ENCODE measurements at places on chromosomes 5 and 9.

DNA sequence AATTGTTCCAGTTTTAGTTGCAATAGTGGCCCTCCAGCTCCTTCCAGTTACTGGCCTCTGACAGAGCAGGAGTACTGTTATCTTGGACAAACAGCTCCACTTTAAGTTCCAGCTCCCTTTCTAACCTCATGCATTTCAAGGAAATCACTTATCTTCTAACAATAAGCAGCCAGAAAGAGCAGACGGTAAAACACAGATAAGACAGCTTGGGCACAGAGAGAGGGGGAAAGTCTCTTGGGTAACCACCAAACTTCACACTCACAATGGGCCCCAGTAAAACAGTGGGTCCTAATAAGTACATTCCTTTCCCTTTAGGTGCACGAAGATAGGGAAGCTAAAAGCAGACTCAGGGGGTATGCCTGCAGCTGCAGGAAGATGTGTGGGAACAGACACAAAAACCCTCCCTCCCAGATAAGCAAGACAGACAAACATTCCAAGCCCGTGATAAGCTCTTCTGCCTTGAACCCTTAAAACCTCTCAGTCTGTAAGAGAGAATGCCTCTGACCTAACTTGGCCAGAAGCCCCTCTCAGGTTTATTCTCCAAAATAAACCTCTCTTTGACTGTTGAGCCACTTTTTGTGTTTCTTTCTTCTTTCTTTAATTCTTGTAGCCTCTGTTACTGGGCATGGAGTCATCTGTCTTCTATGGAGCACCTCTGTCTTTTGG is 30.8 kb downstream of the OR1J1 start:
- no peak for DNase-seq

DNA sequence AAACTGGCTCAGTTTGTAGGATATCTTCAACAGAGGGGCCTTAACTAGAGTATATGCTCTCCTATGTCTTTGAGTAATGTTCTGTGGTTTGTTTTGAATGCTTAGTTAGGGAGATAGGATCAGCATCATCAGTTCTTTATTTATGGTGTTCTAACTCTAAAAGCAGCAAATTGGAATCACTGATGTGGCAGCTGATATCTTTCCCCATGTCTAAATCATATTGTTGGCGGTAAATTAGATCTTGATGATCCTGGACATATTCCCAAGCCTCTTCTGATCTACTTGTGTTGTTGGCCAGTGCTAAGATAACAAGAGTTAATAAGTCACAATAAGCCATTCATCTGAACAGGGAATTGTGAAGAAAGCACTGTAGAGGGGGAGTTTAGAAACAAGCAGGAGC is 332.4 kb upstream of the DAB2 start:
- no peak for DNase-seq

DNA sequence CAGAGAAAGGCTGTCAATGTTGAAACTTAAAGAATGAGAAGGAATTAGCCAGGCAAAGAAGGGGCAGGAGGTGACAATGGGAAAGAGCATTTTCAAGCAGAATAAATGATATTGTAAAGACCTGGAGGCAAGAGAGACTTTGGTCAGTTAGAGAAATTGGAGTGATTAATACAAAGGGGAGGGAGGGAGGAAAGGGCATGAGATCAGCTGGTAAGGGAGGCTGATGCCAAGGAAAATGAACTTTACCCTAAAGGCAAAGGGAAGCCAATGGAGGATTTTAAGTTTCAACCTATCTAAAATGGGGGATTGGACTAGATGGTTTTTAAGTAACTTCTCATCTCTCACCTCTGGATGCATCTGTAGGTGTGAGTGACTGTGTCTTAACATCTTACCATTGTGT is 23.3 kb downstream of the C5 start:
- no peak for DNase-seq

DNA sequence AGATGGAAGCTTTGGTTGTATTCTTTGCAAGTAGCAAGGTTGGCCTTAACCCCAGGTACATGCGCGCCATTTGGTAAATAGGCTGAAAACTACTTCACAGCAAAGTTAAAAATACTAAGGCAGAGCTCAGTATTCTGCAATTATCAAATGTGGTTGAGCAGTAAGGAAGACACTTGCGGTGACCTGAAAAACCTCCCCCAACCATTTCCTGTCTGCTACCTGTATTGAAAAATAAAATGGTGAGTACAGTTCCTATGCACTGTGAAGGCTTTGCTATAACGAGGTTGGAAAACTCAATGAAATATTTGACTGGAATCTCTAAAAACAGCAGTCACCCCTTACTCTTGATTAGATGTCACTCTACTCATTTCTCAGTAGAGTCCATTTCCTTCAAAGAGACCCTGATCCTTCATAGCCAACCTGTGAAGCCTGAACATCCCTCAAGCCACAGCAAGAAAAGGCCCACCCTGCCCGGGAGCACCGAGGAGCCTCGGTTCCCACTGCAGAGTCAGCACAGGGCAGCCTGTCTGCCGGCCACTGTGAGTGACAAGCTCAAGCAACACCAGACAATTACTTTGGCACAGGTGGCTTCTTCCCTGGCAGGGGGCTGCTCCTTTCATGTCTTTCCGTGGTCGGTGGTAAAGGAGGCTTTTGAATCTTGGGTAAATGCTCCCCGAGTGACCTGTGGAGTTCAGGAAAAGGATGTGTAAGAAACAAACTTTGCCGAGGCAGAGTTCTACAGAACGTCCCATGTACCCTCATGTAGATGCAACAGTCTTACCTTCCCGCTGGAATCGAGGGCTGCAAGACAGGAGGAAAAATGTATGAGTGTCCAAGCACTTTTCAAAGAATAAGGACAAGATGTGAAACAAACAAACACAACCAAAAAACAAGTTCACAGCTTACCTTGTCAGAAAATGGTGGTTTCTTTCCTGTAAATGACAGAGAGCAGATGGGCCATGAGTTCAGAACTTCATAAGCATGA is 29.6 kb downstream of the C5orf58 start:
- peak; percentile 78 for DNase-seq

DNA sequence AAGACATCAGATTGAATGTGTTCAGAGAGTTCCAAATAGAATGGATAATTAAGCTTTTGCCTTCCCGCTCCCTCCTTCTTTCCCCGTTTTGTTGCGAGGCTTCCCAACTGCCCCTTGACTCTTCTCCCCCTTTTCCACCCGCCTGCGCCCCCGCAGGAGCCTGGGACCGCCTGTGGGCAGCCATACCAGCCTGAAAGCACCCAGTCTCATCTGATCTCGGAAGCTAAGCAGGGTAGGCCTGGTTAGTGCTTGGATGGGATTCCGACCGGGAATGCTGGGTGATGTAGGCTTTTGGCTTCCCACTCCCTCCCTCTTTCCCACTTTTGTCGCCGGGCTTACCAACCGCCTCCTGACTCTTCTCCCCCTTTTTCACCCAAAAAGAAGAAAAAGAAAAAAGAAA is 6.8 kb upstream of the HSD17B4 start:
- DNase-seq, result no peak

- no peak for DNase-seq
Measured at GRCh38 chr5:30600892-30601291, 592.6 kb upstream of the CDH6 start.

DNA sequence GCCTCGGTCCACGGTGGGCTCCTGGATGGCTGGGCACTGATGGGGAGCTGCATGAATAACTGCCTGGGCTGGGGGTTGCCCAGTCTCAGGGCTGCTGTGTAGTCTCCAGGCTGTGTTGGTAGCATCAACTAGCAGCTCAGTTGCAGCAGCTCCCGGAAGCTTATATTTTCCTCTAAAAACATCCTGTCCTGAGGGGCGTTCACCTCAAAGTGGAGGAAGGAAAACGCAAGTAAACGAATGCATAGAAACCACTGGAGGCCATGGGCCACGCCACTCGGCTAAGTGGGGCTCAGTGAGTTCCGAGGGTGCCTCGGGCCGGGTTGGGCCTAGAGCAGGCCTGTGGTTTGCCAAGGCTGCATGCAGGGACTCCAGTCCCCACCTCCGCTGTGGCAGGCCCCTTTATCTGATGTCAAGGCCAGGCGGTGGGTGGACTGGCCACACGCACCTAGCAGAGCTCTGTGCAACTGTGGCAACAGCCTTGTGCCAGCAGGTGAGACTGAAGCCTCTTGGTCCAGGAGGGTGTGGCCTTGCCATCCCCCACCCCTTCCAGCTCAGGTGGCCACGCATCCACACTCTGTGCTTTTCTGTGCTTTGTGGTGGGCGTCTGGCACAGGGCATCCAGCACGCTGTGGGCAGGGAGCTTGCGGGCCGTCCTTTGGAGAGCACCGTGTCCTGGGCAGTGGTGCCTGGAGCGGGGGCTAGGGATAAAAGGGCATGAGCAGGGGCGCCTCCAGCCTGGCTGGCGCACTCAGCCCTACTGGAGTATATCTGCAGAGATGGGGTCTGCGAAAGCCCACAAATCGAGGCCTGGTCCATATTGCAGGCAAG is 15.1 kb downstream of the TCF7 start:
- DNase-seq, result peak; percentile 43

DNA sequence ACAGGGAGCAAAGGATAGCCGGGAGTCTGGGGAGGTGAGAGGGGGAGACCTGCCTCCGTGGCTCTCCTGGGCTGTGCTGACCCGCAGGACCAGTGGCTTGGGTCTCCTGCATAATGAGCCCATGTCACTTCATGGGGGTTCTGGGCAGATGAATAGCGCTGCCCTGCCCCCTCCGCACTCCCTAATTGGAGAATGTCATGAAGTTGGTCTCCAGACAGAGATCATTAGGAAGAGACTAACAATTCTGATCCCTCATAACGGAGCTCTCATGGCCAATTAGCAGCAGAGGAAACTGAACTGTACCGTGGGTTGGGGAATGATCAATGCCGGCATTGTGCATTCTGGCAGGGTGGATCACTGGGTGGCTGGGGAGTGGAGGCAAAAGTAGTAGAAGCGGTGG is 186.1 kb downstream of the FSTL4 start:
- DNase-seq, result no peak

DNA sequence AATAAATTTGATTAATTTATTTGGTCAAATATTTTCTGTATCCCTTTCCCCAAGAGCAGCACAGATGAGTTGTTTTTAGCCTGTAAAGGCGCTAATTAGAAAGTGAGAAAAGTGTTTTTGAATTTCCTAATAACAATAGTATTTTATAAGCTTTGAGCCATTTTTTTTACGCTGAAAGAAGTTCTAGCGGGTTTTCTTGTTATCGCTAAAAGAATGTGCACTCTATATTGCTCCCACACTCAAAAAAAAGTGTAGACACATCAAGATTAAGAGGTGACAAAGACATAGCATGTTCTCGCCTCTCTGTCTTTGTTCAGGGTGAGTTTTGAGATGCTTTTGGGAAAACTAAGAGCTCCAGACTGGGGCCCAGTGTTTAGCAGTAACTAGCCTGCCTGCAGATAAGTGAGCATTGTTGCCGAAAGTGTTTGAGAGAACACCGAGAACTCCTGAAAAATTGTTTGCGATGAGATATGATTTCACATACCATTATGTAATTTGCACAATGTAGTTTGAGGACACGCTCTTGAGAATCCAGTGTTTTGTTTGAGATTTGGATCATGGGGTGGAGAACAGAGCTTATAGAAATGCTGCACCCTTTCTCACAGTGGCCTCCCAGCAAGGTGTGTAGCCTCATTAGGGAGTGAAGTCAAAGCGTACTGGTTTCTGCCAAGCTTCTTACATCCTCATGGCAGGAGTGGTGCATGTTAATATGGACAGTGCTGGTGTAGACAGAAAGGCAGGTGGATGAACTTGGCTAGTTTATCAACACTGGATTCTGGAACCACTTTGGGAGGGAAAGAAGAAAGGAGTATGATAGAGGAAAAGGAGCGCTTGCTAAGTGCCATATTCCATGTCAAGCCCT is 1.5 kb downstream of the F2R start:
- DNase-seq, result no peak

- DNase-seq, result no peak
Measured at GRCh38 chr9:2158766-2159430, 143.8 kb downstream of the SMARCA2 start.

- no peak for DNase-seq
Measured at GRCh38 chr9:24582146-24583126, 36.7 kb upstream of the IZUMO3 start.

- no peak for DNase-seq
Measured at GRCh38 chr5:94366811-94367210, 251.6 kb downstream of the KIAA0825 start.

GRCh38 chr5:125331987-125332598 is 585.7 kb upstream of the ZNF608 start:
- no peak for DNase-seq

DNA sequence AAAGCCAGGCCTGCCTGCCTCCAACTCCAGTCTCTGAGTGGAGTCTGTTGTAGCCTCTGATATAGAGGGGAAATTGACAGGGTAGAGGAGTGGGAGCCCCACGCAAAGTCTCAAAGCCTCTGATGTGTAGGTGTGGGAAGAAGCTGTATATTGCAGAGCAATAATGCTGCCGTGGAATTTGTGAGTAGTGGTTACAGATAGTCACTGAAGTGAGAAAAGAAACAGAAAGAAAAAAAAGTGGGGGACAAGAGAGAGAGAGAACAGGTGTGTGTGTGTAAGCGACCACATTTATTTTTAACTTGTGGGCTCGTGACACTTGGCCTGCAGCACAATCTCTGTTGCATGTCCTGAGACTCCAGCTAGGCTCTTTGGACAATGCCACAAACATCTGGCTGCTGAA is 227.8 kb downstream of the NSG2 start:
- DNase-seq, result no peak

DNA sequence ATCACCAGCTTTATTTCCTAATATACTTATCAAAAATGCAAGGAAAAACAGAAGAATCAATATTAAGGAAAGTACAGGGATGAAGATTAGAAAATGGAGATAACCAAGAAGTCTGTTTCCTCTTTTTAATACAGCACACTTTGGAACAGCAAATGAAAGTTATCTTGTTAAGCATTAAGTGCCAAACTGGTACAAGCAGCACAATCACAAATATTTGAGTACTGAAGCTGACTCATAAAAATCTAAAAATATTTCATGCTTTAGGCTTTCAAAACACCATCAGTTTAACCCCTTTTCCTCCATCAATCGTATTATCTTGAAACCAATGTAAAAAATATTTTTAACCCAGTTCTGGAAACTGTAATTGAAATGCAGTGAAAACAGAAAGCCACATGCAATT is 2.7 kb downstream of the FBXW11 start:
- no peak for DNase-seq

- DNase-seq, result no peak
Measured at GRCh38 chr9:20398536-20399338, 223.6 kb downstream of the MLLT3 start.

DNA sequence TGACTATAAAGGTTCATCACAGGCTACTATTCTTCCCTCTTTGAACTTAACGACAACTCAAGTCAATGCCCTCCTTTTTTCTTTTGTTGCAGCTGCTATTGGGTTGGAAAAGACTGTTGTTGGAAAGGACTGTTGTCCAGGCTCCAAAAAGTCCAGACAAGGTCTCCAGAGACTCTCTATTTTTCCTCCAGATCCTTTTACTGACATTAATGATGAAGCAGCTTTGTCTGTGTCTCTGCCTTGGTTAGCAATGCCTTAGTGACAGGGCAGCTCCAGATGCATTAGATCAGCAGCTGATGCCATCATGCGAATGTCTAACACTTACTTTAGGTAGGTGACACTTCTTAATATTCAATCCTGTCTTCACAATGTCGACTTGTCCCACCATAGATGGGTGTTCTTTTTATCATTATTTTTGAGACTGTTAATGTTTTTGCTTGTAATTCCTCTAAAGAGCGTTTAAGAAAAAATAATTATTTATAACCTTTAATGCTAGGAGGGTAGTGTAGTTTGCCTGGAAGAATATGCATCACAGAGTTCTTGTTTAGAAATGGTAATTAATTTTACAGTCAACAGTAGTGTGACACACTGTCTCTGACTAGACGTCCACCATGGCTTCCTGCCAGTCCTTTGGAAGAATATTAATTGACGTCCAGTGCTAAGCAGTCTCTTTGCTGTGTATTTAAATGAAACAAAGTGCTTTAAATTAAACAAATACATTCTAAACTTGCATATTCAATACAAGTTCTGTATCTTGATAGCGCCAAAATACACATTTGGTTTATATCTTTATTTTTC is 492.2 kb downstream of the NR2F1-AS1 start:
- no peak for DNase-seq

All from CD4-positive, alpha-beta T cell treated with Interleukin-4 for 4 hours (primary cell).